ENCODE measurements at places on chromosomes 6 and 20.

DNA sequence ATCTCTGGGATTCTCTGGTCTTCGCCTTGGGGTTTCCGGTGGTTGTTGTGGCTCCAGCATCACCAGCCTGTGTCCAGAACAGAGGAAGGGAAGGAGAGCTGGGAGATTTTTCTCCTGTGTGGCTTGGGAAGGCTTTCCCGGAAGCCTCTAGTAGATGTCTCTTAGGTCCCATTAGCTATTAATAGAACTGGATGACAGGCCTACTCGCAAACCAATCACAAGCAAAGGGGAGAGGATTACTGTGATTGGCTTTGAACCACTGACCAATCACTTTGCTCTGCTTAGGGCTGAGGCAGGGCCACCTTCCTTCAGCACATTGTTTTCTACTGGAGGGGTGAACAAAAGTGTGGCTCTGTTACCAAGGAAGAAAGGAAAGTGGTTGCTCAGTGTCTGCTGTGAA, 203.4 kb upstream of the SULF2 start:
- DNase-seq: no peak

DNA sequence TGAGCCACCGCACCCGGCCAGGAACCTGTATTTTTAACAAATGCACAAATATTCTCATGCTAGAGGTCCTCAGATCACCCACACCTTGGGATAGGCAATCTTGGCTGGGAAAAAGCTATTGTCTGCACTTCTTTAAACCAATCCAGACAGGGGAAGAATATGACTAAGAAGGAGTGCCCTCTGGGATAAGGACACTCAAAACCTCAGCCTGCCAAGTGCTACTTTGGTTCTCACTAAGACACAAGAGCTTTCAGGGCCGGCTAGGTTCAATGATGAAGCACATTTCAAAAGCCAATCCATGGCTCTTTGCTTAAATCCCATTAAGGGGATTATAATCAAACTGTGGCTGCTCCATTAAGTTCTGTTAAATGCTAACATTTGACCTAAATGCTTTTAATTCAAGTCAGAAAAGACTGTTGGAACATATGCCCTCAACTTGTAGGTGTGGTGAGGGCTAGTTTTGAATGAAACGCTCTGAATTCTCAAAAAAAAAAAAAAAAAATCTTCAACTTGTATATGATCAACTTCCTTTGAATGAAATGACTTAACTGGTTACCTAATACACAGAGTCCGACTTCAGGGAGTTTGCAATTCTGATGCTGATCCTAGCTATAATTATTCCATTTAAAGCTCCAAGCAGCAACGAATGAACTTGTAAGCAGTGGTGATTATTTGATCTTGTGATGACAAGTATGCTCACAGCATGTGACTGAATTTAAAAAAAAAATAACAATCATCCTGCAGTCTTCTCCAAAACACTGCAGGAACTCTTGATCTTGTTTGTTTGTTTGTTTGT, 56.6 kb downstream of the SLC23A2 start:
- DNase-seq: no peak

GRCh38 chr6:14337152-14337551, 219.6 kb downstream of the CD83 start:
- no peak for DNase-seq

GRCh38 chr20:47479506-47479905, 22.2 kb upstream of the NCOA3 start:
- DNase-seq: no peak

GRCh38 chr6:160386869-160387530, 38.8 kb downstream of the SLC22A3 start:
- no peak for DNase-seq

GRCh38 chr6:40755749-40756452, 168.7 kb upstream of the LRFN2 start:
- DNase-seq: no peak

DNA sequence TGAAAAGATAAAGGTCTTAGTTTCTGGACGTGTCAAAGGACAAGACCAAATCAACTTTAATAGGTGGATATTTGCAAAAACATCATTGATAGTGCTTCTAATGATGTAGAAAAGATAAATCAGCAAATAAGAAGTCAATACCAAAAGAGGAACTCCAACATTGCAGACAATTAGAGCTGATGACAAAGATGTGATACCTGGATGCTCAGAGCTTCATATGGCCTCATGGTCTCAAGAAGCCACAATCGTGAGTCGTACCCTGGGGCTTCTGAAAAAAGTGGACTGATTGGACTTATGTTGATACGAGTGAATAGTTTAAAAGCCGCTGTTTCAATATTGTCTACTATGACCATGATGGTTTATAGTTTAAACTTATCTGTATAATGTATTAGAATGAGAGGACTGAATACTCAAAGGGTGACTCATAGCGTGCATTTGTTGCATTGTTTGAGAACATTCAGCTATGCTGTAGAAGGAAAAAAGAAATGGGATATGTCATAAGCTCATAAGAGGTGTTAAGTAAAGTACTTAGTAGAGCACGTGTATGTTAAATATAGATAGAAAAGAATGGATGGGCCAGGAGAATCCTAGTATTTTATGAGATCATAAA, 54.6 kb upstream of the RIPOR2 start:
- no peak for DNase-seq

- peak; percentile 50 for DNase-seq
Measured at GRCh38 chr6:130885392-130886192, 58.4 kb downstream of the SMLR1 start.

DNA sequence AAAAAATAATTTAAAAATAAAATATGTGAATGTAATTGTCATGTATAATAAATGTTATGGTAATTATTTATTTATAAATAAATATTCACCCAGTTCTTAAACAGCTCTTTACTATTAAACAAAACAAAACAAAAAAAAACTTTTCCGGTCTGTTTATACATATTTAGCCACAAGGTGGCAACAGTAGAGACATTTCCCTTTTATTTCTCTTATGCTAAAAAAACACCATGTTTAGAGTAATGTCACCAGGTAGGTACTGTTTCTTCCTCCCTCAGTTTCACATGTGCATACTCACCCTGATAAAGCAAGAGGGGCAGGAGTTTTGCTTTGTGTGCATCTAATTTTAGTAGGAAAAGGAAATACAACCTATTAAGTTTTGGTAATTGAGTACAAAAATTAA, 610.4 kb upstream of the IMPG1 start:
- DNase-seq: peak; percentile 3

Data from GM20000 (cell line).